ENCODE measurements at places on chromosomes 3 and 15.

DNA sequence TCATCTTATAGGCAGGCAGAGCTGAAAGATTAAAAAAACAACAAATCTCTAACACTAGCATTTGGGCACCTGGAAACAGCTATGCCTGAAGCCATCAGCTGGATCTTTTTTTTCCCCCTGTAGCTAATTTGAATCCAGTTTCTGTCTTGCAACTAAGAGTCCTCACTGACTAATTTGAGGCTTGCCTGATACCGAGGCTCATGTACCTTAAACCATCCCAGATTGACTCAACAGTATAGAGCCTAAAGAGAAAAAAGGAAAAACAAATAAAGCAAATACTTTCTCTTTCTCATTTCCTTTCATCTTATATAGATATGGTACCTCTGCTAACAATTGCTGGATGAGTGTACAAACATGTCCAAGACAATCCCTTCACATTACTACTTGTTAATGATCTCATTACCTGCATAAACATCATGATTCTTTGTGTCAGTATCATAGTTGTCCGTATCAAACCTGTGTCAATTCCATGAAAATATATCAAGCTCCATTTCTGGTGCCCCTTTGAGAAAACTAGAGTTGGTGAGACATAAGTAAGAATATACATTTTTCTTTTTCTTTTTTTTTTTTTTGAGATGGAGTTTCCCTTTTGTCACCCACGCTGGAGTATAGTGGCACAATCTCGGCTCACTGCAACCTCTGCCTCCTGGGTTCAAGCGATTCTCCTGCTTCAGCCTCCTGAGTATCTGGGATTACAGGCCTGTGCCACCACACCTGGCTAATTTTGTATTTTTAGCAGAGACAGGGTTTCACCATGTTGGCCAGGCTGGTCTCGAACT lies 43.1 kb downstream of the BHLHE40 start:
- no peak for DNase-seq

- DNase-seq = no peak
Measured at GRCh38 chr3:107975529-107976201, 115.2 kb downstream of the CD47 start.

DNA sequence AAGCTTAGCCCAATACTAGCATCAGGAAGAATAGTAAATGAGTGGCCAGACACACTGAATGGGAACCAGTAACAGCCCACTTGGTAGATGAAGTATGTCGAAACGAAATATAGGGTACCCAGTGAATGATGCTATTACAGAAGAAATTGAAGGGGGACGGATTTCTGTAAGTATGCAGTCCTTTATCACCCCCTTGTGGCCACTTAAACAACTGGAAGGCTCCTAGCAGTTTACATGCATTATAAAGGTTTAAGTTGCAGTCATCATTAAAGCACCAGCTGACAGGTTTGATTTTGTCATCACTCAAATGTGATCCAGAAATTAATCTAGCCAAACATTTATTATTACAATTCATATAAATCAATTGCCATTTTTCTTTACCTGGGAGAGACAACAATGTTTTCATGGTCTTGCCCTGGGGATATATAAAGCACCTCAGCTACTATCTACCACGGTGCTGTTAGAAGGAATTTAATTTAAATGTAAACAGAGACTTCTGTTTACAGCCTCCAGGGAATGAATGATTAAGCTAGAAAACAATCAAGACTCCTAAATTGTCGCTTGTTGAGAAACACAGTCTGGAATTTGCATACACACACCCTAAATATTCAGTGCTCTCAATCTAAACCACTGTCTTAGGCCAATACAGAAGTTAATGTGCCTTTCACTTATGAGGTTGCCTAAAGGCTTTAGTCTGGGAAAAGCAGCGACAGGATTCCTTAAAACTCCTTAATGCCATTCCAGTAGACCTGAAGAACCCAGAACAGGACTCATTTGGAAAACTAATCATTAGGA lies 7.8 kb downstream of the EIF1B start:
- peak; percentile 79 for DNase-seq

GRCh38 chr3:172522871-172523818 lies at the start of gene TNFSF10:
Gene TNFSF10, minus strand, starts transcription at chr3:172523430. Its CDS starts 46 bp downstream, at chr3:172523384.
- DNase-seq = peak; percentile 71

GRCh38 chr3:32276279-32276841 lies 37.9 kb downstream of the CMTM8 start:
- no peak for DNase-seq

GRCh38 chr3:9837701-9838582 lies 5.9 kb downstream of the RPUSD3 start:
- DNase-seq = no peak

DNA sequence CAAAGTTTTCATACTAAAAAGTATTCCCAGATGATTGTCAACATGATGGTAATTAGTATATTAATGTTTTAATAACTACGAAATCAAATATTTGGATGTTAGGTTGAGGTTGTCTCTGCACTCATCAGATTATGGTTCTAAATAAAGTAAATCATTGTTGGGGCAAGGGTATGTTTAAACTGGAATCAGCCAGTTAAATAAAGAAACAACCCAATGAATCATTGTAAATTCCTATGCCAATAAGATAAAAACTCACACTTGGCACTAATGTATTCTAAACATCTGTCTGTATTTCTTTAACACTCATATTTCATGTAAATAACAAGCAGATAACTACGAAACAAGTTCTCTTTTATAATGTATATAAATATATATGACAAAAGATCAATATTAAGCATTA lies 92.7 kb downstream of the PEAK1 start:
- DNase-seq = no peak

GRCh38 chr3:33001889-33002288 lies 50.4 kb downstream of the CCR4 start:
- no peak for DNase-seq

DNA sequence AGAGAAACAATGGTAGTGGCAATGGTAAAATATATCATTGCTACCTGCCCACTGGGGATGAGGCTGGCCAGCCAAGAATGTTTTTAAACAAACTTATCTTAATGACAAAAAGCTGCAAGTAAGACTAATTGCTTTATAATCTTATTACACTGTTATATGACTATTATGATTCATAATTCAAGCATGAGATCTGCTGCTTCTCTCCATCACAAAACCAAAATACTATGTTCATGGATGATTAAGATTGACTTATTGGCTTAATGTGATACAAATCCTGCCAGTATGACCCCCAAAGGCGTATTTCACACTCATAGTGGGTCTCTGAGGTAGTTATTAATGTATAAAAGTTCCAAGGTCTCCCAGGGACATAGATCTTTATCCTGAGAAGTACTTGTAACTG lies 52.6 kb downstream of the FBN1 start:
- DNase-seq = no peak

- DNase-seq = no peak
Measured at GRCh38 chr3:70488131-70488530, 175.7 kb upstream of the MDFIC2 start.

DNA sequence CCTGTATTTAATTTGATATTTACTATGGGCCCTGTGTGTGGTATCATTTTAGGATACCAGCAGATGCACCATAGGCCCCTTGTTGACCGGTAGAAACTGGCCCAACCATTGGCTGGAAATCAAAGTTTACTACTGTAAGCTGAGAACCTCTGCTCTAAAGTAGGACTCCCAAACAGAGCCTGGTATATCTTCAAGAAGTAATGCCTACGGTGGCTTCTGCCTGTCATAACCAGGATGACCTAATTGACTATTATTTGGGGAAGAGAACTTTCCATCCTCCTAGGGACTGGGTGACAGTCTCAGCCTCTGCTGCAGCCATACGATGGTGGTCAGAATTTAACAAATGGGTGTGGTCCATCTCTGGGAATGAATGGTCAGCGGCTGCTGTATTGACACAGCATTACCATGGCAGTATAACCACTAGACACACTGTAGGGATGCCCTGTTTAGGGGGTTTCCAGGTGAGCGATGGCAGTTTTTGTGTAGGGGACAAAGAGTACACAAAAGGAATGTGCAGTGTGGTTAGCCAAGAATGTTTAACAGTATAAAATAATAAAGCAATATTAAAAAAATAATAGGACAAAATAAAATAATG lies 37.3 kb downstream of the RARB start:
- DNase-seq = no peak

DNA sequence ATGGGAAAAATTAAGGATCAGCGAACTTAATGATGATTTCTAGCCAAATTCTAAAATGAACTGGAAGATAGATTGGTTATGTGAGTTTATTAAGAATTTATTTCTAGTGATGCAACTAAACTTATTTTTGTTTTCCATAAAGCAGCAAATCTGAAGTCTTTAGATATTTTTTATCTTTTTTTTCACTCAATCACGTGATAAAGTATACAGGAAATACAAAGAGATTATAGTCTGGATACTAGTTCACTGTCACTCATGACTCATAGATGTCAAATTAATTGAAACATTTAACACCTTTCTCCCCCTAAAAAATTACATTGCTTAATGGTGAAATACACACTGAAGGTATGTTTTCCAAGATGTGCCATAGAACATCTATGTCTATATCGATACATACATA lies 416.9 kb downstream of the TUSC7 start:
- no peak for DNase-seq

DNA sequence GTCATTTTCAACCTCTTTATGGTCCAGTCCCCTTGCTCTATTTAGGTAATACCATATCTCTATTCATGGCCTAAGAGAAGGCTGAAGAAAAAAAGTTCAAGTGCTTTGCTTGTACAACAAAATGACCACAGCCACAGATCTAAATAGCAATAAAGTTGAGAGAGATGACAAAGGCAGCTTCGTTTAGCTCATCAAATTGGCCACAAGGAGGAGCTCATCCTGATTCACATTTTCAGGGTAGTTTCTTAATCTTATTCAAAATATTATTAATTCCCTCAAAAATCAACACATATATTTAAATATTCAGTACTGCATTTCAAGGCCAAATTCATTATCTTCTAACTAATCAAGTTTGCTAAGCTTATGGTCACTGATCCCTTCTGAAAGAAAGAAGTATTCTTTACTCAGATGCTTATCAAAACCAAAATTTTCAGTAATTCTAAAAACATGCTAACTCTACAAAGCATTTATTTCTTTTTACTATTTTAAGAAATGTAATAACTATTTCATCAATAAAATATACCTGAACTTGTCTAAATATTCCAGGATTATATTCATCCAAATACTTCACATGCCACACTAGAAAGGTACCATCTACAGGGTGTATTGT lies 85.5 kb downstream of the DMXL2 start:
- DNase-seq = no peak

GRCh38 chr15:85036716-85037115 lies 55.1 kb downstream of the PDE8A start:
- peak; percentile 62 for DNase-seq

GRCh38 chr15:78810003-78810361 lies 1.3 kb downstream of the ADAMTS7 start:
- no peak for DNase-seq

GRCh38 chr3:125431391-125431790 lies 56.3 kb upstream of the ZNF148 start:
- no peak for DNase-seq

DNA sequence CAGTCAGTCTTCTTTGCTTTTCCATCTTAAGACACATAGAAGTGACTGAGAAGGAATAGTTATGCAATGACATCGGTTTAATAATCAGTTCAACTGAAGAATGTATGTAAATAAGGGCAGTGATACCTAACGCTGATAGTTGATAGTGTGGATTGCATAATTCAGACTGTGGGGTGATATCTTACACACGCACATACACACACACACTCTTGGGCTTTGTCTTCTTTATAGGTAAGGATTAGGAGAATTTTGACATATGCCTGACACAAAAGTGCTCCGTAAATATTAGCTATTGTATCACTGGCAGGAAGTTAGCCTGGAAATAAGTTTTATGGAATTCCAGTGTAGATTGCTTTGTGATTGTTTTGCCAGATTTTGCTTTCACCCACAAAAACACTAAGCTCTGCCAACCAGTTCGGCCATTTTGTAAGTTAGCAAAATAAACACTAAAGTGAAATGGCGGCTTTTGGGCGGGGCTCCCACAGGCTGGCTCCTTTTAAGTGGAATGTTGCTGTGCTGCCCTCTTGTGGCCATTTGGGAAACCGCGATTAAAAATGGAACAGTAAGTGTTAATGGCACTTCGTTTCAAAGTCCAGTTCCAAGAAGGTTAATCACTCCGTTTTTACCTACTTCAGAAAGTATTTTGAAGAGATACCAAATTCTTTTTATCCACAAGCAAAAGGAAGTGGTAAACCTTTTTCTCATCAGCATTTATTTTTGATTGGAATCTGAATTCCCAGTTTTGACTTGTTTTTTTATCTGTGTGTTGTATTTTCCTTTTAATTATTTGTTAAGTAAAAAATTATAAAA lies 17.7 kb downstream of the CHD2 start:
- DNase-seq = peak; percentile 90

- no peak for DNase-seq
Measured at GRCh38 chr3:13161771-13162535, 88.7 kb upstream of the IQSEC1 start.

- no peak for DNase-seq
Measured at GRCh38 chr3:15325228-15325627, 7.2 kb downstream of the SH3BP5 start.

GRCh38 chr3:101423984-101424888 lies 88.8 kb downstream of the SENP7 start:
- no peak for DNase-seq

GRCh38 chr3:105997800-105998526 lies 129.2 kb upstream of the CBLB start:
- DNase-seq = no peak

DNA sequence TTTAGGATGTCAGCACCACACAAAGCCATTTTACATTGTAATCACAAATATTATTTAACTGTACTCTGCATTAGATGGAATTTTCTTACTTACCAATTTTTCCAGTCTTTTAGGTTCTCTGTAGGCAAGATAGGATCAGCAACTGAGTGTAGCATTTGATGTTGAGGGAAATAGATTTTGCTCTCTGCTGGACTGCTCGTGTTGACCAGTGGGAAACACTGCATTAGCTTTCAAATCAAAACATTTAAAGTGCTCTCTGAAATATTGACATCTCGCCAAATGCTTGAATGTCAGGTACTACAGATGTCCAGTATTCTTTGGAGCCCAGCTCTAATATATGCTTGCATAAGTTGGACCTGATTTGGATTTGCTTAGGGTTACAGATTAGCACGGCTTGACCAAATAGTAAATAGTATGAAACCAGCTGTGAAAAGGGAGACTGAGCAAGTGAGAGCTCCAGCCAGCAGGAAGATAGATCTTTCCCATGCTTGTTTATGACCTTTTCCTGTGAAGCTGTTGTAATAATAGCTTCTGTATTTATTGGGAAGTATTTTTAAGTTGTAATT lies 29.5 kb downstream of the P2RY14 start:
- no peak for DNase-seq

- DNase-seq = no peak
Measured at GRCh38 chr15:66004618-66005262, 135.4 kb downstream of the RAB11A start.

- no peak for DNase-seq
Measured at GRCh38 chr3:142033292-142033691, 116.1 kb downstream of the TFDP2 start.
